ENCODE measurements at places on chromosomes 16 and 17.

DNA sequence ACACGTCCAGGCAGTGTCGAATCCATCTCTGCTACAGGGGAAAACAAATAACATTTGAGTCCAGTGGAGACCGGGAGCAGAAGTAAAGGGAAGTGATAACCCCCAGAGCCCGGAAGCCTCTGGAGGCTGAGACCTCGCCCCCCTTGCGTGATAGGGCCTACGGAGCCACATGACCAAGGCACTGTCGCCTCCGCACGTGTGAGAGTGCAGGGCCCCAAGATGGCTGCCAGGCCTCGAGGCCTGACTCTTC lies 7.2 kb upstream of the CD68 start:
- DNase-seq: no peak

DNA sequence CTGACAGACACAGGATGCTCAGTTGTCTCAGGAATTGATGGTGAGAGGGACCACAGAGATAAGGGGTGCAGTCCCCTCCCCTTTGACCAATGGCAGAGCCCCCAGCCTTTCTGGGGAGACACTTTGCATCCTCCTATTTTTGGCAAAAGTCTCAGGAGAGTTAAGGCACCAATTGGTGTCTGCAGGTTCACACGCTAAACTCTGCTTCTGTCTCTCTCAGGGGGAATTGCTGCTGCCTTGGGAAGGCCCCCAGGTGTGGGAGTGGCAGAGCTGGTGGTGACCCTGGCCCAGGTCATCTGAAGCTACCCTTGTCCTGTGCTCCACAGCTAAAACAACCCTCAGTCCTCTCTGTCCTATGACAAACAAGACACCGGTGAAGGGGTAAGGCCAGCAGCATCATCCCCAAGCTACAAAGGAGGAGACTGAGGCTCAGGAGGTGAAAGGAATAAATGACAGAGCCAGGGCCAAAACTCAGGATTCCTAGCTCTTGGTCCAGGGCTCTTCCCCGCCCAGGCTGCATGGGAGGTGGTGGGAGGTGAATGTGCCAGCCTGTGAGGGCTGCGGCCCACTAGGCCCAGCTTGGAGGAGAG lies 20.3 kb downstream of the OSBPL7 start:
- DNase-seq: no peak

GRCh38 chr17:37772982-37773381 lies 28.1 kb upstream of the HNF1B start:
- DNase-seq: no peak

DNA sequence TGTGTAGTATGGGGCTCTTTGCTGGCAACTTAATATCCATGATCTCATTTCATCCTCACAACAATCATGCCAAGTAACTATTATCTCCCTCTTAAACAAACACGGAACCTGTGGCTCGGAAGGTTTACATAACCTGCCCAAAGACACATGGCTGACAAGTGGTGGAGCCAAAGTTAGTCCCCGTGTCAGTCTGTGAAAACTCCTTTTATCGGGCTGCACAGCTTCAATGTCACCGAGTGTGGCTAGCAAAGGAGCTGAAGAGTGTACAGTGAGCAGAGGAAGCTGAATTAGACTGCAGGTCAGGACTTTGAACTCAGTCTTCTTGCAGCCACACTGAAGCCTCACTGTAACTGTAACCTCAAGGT lies 80.3 kb downstream of the PARN start:
- DNase-seq: no peak

- no peak for DNase-seq
Measured at GRCh38 chr16:76335180-76335974, 58.2 kb downstream of the CNTNAP4 start.

DNA sequence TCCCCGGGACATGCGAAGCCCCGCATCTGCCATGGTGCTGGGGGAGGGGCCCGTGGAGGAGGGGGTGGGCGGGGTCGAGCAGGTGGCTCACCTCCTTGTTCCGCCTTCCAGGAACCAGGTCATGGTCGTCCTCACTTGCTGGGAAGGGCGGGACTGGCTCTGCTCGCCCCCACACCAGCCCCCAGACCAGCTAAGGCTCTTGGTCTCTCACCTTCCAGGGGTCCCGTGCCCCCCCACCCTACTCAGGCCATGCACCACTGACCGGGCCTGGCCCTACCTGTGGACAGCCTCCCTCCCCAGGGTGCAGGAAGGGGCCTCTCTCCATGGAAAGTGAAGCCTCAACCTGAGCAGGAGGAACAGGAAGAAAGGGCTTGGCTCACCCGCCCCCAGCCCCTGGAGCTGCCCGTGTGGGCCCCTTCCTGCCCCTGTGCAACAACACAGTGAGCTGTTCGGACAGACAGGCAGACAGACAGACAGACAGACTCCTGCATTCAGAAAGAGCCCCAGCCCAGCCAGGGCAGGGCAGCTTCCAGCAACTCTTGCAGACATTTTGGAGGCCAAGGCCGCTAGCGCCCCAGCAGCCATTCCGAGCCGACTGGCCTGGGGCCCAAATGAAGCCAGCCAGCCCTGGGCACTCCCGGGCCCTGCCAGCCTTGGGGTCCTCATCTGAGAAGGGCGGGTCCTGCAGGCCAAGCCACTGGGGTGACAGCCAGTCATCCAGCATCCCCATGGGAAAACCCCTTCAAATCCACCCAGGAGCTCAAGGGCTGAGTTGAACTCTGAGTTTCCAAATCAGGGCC lies 8.1 kb upstream of the KREMEN2 start:
- no peak for DNase-seq

DNA sequence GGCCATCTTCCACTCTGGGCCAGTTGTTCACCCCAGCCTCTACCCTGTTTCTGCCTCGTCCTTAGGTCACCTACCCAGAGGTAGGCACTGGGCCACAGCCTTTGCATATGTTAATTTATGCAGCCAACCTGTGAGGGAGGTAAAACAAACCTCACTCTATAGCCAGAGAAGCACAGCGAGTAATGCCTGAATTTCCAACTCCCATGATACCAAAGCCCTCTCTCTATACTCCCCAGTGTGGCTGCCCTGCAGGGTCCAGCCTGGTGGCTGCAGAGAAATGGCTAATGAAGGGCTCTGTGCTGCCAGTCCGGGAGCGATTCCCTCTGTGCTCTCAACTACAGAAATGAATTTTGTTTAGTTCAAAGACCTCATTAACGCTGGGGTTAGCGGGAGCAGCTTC lies 397.0 kb upstream of the CCL2 start:
- DNase-seq: no peak

DNA sequence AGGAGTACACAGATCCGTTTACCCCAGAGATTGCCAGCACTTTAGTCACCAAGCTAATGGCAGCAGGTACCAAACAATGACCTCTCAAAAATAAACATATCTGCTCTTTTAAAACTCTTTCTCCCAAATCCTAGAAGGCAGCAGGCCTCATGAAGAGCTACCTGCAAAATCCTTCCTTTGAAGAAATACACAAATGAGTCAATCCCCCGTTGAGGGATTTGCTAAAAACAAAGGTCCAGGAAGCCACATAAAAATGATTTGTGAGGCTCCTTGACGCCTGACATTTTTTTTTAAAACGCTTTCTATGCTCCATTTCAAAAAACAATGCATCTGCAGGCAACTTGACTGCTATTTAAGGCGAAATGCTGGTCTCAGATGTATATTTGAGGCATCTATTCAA lies 58.2 kb downstream of the NACA2 start:
- no peak for DNase-seq

- peak; percentile 31 for DNase-seq
Measured at GRCh38 chr17:17837966-17838962, 1.5 kb upstream of the SREBF1 start.

DNA sequence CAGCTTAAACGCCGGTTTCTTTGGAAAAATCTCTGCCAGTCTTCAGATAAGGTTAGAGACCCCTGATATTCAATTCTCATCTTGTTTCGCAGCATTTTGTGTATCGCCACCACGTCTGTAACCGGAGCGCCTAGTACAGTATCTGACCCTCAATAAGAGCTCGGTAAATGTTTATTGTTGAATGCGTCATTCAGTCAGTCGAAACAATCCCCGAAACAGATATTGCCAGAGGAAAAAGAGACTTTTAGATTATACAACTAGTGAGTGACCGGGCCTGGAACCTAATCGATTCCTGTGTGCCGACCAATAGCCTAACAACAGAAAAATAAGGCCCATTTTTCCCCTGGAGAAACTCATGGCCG lies 626 bp downstream of the PELP1 start:
- no peak for DNase-seq

DNA sequence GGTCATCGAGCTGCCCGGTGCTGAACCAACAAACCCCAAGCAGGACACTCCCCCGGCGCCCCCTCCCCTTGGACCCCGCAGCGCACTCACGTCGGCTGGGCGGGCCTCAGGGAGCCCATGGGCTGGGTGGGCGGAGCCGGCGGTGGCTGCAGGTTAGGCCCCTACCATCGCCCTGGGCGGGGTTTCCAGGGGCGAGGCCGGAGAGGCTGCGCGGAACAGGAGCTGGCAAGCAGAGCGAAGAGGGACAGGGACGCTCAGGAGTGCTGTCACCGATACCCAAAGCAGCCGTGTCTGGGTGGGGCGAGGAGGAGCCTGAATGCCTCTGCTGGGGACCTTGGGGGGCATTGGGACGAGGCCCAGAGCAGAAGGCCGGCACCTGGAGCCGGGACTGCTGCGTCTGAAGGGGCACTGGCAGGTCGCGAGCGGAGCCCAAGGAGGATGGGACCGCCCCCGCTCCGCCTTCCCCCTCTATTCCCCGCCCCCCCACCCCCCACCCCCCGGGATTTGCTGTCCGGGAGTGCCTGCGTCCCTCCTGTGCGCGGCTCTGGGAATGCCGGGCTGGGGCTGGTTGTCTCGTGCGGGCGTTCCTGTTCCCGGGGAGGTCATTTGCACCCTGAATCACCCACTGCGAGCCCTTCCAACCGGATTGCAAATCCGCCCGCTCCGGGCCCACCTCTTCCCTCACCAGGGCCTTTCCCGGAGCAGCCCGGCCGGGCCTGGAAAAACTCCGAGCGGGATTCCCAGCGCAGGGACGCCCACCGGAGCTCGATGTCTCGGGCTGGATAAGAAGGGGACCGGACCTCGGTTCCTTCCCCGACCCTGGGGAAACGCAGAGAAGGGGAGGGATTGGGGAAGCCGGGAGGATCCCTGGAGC lies 902 bp downstream of the ARHGAP27 start:
- peak; percentile 79 for DNase-seq

GRCh38 chr16:20613481-20614185 lies 37.5 kb upstream of the ACSM2B start:
- DNase-seq: no peak

DNA sequence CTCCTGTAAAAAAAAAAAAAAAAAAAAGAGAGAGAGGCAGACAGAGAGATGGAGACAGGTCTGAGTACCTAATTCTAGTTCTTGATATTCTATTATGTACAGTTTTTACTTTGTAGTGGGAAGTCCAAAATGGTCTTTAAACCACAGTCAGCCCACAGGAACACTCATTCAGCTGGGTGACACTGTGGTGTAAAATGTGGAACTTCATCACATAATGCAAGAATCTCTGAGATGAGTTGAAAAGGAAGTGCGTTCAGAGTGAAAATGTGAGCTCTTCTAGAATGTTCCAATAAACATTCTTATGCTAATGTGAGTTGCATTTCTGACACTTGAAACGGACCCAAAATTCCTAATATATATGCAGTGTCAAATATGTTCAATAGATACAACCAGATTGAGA lies 972.1 kb downstream of the CDH11 start:
- DNase-seq: no peak

GRCh38 chr17:1153795-1154546 lies 25.8 kb downstream of the ABR start:
- no peak for DNase-seq

GRCh38 chr16:59478838-59479237 lies 744.7 kb upstream of the GOT2 start:
- DNase-seq: no peak

DNA sequence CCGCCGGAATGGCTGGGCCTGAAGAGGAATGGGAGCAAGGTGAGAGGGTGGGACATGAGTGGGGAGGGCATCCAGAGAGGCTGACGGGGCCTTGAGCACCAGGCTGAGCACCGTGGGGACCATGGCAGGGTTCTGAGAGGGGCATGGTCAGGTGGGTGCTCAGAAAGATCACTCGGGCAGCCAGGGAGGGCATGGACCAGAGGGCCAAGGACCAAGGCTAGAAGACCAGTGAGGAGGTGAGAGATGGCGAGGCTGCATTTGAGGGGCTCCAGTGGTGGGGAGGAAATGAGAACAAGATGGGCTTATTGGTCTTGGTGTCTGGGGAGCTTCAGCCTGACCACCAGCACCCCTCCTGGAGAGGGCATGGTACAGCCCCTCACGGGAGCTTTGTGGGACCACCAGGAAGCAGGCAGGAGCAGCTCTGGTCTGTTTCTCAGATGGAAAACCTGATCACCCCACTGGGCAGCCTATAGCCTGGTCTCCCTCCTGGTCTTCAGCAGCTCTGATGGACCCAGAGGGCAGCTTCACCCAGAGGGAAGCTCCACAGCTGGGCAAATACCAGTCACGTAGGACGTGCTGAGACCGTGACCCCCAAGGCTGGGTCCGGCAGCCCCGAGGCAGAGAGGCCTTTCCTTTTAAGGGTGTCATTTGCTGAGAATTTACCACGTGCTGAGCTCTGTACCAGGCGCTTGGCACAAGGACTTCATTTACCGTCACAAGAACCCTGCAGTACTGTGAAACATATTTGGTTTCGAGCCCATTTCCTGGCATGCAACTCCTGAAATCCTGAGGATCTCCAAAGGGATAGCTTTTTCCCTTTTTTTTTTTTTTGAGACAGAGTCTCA lies 11.4 kb upstream of the NCBP3 start:
- DNase-seq: no peak

DNA sequence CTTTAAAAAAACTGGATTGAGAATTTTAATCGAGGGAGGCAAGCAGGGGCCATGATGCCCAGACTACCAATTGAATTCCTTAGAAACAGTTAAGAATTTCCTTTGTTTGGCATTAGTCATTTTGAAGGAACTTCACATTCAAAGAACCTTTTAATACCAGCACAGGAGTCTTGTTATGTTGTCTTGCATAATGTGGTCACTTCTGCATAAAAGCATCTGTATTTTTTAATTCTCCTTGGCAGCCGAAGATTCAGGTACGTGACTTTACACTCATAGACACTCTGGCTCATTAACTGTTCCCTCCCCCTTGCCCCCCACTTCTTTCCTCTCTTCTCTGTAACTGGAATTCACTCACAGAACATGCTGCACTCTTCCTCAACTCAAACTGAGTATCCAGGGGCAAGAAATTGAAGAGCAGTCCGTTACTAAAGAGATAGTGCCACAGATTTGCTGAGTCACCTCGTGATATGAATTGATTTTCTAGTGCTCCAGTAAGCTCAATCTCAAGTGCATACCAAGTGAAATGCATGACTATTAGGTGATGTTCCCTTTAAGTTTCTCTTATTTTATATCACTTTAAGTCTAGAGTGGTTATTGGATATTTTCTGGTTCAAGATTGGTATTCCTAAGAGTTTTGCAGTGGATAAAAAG lies 572.2 kb upstream of the SOX9 start:
- DNase-seq: no peak
